Peyer's patch (tissue), 4 donors: ENCODE measurements at places on chromosomes 3 and 15. TPM values are rescaled to one million over a fixed set of nuclear protein-coding genes. Genes with fewer than 3 reads are reported as not detected.
A peak's percentile ranks its signal among the peaks of the same experiment; 100 is the strongest.

DNA sequence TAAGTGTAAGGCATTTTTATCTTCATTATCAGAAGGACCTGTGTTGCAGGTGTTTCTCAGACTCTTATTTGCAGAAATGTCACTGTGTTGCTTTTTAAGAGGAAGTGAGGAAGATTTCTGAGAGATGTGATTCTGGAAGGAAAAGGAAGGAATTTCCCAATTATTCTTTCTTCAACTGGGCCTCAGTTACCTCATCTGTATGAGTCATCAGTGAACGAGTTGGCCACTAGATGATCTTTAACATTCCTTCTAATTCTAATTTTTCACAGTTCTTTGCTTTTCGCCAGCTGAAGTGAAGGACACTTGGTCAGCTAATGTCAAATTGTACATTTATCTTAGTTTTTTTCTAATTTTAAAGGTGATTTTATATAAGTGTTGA lies 28.9 kb downstream of the CLEC3B start:
- no peaks in the 10 kb centered on the region for H3K36me3 ChIP-seq
- H3K4me3 ChIP-seq: no peak overlapping the region
- H3K27ac ChIP-seq: no peak overlapping the region
- no peaks in the 10 kb centered on the region for H3K4me1 ChIP-seq

GRCh38 chr3:192879346-192880031 lies 38.2 kb downstream of the MB21D2 start:
- no peaks in the 10 kb centered on the region for H3K27me3 ChIP-seq
- H3K36me3 ChIP-seq: no peaks in the 10 kb centered on the region
- no peak overlapping the region for H3K27ac ChIP-seq
- no peak for DNase-seq
- H3K4me3 ChIP-seq: no peak overlapping the region

- H3K36me3 ChIP-seq: no peaks in the 10 kb centered on the region
- H3K4me3 ChIP-seq: no peak overlapping the region
- H3K27me3 ChIP-seq: no peaks in the 10 kb centered on the region
- no peak overlapping the region for H3K27ac ChIP-seq
Measured at GRCh38 chr15:81419332-81419943, 45.4 kb upstream of the TMC3 start.

- no peaks in the 10 kb centered on the region for H3K4me1 ChIP-seq
- H3K4me3 ChIP-seq: no peak overlapping the region
- no peak for DNase-seq
- no peaks in the 10 kb centered on the region for H3K36me3 ChIP-seq
Measured at GRCh38 chr3:128366652-128367051, 100.0 kb downstream of the DNAJB8 start.

DNA sequence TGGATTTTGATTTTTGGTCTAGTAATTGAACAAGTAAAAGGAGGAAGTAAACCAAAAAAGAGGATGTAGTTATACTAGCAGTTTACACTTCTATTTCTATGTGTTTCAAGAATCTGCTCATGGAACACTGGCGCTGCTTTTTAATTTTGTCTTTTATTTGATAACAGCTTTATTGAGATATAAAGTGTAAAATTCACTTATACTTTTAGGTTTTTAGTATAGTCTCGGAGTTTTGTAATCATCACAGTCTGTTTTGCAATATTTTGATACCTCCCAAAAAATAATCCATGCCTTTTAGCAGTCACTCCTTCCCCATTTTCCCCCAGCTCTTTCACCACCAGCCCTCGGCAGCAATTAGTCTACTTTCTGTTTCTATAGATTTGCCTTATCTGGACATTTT lies 18.0 kb downstream of the UBE2E2 start:
- H3K27ac ChIP-seq: no peak overlapping the region
- no peak overlapping the region for H3K4me3 ChIP-seq
- DNase-seq: no peak
- no peaks in the 10 kb centered on the region for H3K27me3 ChIP-seq
- no peaks in the 10 kb centered on the region for H3K4me1 ChIP-seq

DNA sequence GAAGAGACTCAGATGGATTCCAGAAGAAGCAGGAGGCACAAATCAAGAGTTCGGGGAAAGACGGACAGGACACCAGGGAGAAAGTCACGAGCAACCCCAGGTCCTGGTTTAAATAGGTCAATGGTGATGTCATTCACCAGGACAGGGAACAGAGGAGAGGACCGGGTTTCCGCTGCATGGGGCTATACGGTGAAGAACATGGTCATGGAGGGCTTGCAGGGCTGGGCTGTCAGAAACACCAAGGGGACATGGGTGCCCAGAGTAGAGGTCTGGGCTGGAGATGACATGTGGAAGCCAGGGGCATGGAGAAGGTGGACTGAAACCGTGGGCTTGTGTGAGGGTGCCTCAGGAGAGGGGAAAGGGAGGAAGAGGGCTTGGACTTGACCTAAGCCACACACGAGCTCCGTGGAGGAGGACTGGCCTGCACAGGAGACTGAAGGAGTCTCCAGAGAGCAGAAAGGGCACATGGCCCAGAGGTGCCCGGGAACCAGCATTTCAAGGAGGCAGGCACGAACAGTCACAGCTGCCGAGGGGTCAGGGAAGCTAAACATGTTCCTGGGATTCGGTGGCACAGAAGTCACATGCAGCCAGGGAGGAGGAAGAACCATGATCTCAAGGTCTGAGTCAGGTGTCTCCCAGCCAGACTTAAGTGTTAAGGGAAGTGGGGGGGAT lies 54.2 kb upstream of the RPL32 start:
- no peak overlapping the region for H3K27ac ChIP-seq
- no peaks in the 10 kb centered on the region for H3K4me1 ChIP-seq
- DNase-seq: no peak
- no peaks in the 10 kb centered on the region for H3K27me3 ChIP-seq

DNA sequence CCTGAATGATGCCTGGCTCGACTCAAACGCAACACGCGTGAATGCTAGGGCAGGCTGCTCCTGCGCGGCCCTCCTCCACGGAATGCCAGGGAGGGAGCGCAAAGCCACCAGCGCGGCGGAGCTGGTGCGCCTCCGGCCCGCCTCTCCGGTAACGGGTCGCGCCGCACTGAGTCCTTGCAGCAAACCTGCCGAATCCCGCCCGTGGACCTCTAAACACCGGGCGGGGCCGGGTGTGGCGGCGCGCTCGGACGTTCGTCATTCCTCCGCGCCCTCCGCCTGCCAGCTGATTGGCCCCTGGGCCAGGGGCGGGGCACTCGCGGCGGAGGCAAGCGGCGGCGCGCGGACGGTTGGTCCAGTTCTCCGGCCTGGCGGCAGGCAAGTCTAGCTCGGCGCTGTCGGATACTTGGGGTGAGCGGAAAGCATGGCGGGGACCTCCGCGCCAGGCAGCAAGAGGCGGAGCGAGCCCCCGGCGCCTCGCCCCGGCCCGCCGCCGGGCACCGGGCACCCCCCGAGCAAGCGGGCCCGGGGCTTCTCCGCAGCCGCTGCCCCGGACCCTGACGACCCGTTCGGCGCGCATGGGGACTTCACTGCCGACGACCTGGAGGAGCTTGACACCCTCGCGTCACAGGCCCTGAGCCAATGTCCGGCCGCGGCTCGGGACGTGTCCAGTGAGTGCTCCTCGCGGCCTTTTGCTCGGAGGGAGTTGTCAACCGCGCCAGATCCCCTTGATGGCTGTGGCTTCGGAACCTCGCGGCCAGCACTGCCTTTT lies at the start of gene ATRIP:
Gene ATRIP, plus strand, starts transcription at position 313 of the 769 bp plus-strand sequence. Its CDS starts 109 bp downstream, at position 422.
- H3K36me3 ChIP-seq: peaks cover 11% of the 10 kb centered on the region
- peak; percentile 95 for DNase-seq
- peaks cover 30% of the 10 kb centered on the region for H3K4me1 ChIP-seq
- H3K4me3 ChIP-seq: peak within 1 kb of the TSS; percentile 95
- H3K27me3 ChIP-seq: no peaks in the 10 kb centered on the region
- H3K27ac ChIP-seq: peak within 1 kb of the TSS; percentile 82

- no peaks in the 10 kb centered on the region for H3K36me3 ChIP-seq
- peaks cover 47% of the 10 kb centered on the region for H3K27me3 ChIP-seq
- no peak for DNase-seq
Measured at GRCh38 chr15:74127954-74128784, 2.2 kb upstream of the ISLR2 start.

GRCh38 chr3:195085356-195086130 lies 185.4 kb downstream of the XXYLT1 start:
- no peaks in the 10 kb centered on the region for H3K27me3 ChIP-seq
- no peak overlapping the region for H3K27ac ChIP-seq
- DNase-seq: no peak
- H3K36me3 ChIP-seq: no peaks in the 10 kb centered on the region
- H3K4me3 ChIP-seq: no peak overlapping the region

GRCh38 chr3:185283374-185283935 lies 29.6 kb upstream of the EHHADH start:
- H3K27ac ChIP-seq: peak overlapping the region; percentile 35
- no peak for DNase-seq
- no peaks in the 10 kb centered on the region for H3K36me3 ChIP-seq

DNA sequence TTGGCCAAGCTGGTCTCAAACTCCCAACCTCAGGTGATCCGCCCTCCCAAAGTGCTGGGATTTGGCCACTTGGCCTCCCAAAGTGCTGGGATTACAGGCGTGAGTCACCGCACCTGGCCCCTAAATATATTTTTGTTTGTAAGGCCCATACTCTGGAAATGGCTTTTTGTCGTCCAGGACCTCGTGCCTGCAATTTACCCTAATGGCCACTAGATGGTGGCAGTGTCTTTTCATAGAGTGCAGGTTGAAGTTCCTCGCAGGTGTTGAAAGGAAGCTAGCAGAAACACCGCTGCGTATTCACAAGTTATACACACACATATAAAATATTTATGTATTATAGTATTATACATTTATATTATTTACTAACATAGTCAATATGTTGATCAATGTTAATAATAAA lies 97.2 kb downstream of the LRTM1 start:
- no peak overlapping the region for H3K27ac ChIP-seq
- no peak overlapping the region for H3K4me3 ChIP-seq
- no peaks in the 10 kb centered on the region for H3K4me1 ChIP-seq
- DNase-seq: no peak
- H3K27me3 ChIP-seq: no peaks in the 10 kb centered on the region
- H3K36me3 ChIP-seq: no peaks in the 10 kb centered on the region

DNA sequence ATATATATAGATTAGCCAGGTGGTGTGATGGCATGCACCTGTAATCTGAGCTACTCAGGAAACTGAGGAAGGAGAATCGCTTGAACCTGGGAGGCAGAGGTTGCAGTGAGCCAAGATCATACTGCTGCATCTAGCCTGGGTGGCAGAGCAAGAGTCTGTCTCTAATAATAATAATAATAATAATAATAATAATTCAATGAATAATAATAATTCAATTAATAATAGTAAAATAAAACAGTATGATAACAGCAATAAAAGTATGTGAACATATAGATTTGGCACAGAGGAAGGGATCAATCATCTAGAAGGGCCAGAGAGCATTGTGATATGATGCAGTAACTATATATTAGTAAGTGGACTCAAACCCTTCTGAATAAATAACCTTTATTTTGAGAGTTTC lies 314.5 kb upstream of the COL8A1 start:
- no peak overlapping the region for H3K27ac ChIP-seq
- no peaks in the 10 kb centered on the region for H3K27me3 ChIP-seq
- H3K36me3 ChIP-seq: no peaks in the 10 kb centered on the region
- no peak for DNase-seq

- no peak overlapping the region for H3K27ac ChIP-seq
- no peaks in the 10 kb centered on the region for H3K27me3 ChIP-seq
- H3K4me1 ChIP-seq: no peaks in the 10 kb centered on the region
- no peak for DNase-seq
- no peak overlapping the region for H3K4me3 ChIP-seq
Measured at GRCh38 chr3:53114412-53115074, 15.7 kb downstream of the RFT1 start.

DNA sequence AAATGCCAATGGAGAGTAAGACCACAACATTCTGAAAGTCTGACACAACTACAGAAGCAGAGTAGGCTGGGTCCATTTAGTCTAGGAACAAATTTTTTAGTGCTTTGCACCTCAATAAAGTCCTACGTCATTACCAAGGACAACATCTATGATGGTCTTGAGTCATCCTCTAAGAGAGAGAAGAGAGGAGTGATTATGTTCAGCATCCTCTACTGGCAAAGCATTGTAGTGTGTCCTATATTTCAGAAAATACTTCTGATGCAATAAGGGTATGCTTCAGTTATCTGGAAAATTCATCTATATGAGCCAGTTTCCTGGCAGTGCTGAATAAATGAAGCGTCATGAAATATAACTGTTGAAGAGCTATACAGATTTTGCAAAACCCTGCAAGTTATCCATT lies 95.6 kb downstream of the P2RY1 start:
- no peak overlapping the region for H3K27ac ChIP-seq
- H3K27me3 ChIP-seq: no peaks in the 10 kb centered on the region
- H3K4me3 ChIP-seq: no peak overlapping the region
- DNase-seq: no peak
- no peaks in the 10 kb centered on the region for H3K4me1 ChIP-seq
- no peaks in the 10 kb centered on the region for H3K36me3 ChIP-seq

- H3K4me1 ChIP-seq: no peaks in the 10 kb centered on the region
- no peaks in the 10 kb centered on the region for H3K27me3 ChIP-seq
- H3K36me3 ChIP-seq: no peaks in the 10 kb centered on the region
- H3K4me3 ChIP-seq: no peak overlapping the region
Measured at GRCh38 chr3:94303897-94304296, 241.0 kb downstream of the NSUN3 start.

- H3K4me1 ChIP-seq: peaks cover 35% of the 10 kb centered on the region
- no peak overlapping the region for H3K4me3 ChIP-seq
- no peaks in the 10 kb centered on the region for H3K36me3 ChIP-seq
- DNase-seq: no peak
- H3K27me3 ChIP-seq: peaks cover 90% of the 10 kb centered on the region
Measured at GRCh38 chr15:52787123-52787503, 3.0 kb downstream of the ONECUT1 start.

DNA sequence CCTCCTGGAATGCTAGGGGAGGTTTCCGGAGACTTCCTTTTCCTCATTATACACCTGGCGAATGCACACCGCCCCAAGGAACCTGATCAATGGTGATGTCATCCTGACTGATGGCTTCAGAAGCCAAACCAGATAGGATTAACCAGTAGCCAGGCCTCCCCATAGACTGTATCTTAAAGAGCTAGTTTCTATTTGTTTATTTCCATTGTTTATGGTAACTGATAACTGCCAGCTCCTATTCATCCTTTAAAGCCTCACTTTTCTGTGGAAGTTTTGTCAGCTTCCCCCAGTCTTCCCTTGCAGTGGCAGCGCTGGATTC lies at the start of gene MKRN2OS:
Gene MKRN2OS, minus strand, starts transcription at position 27 of the 319 bp plus-strand sequence. CDS start 35 bp downstream, outside the sequence.
- peak; percentile 86 for DNase-seq
- H3K4me1 ChIP-seq: no peaks in the 10 kb centered on the region
- peak within 1 kb of the TSS; percentile 18 for H3K4me3 ChIP-seq

- peaks cover 15% of the 10 kb centered on the region for H3K36me3 ChIP-seq
- H3K4me1 ChIP-seq: no peaks in the 10 kb centered on the region
- H3K27ac ChIP-seq: peak overlapping the region; percentile 88
- peak; percentile 31 for DNase-seq
- H3K27me3 ChIP-seq: peaks cover 4% of the 10 kb centered on the region
- H3K4me3 ChIP-seq: peak overlapping the region; percentile 83
Measured at GRCh38 chr3:126355251-126355650, 2.0 kb downstream of the KLF15 start.

- no peak overlapping the region for H3K27ac ChIP-seq
- no peaks in the 10 kb centered on the region for H3K36me3 ChIP-seq
- no peaks in the 10 kb centered on the region for H3K4me1 ChIP-seq
- H3K4me3 ChIP-seq: no peak overlapping the region
Measured at GRCh38 chr3:155225417-155225816, 68.1 kb downstream of the STRIT1 start.

GRCh38 chr15:81341351-81341750 lies 17.4 kb upstream of the STARD5 start:
- no peak for DNase-seq
- H3K27ac ChIP-seq: no peak overlapping the region
- no peaks in the 10 kb centered on the region for H3K4me1 ChIP-seq
- no peaks in the 10 kb centered on the region for H3K36me3 ChIP-seq

NR2E3 gene
- total RNA-seq: 1.4 TPM

PLA2G4E gene
- not detected for total RNA-seq

TMEM207 gene
- total RNA-seq: not detected

NTRK3 gene
- 0.35 TPM for total RNA-seq

C3orf85 gene
- total RNA-seq: 99.7 TPM

IFT80 gene
- 35.5 TPM for total RNA-seq

FGD5 gene
- total RNA-seq: 12.3 TPM

EPHA3 gene
- total RNA-seq: 3.3 TPM
